Activated CD4-positive, alpha-beta memory T cell treated with anti-CD3 and anti-CD28 coated beads, Interleukin-2, amount 10 ng/mL, durations not matched to agents 7 days and 5 days (primary cell): ENCODE measurements at places on chromosomes 5 and 9. TPM values are rescaled to one million over a fixed set of nuclear protein-coding genes. Genes with fewer than 3 reads are reported as not detected.

DNA sequence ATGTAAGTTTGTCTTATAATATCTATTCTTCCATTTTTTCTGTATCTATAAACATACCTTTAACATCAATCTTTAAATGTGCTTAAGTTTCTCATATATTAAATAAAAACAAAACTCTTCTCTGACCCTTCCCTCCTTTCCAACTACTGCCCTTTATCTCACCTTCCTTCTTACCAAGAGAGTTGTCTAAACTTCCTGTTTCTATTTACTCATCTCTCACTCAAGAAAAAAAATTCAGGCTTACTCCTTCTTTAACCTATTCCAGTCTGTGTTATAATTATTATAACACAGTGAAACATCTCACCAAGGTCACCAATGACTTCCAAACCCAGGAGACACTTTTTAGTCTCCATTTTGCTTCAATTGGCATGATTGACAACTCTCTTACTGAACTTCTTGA, 140.9 kb downstream of the CCDC171 start:
- no peak overlapping the region for H3K27ac ChIP-seq
- H3K36me3 ChIP-seq, result no peaks in the 10 kb centered on the region
- H3K27me3 ChIP-seq, result no peaks in the 10 kb centered on the region
- no peak for DNase-seq

DNA sequence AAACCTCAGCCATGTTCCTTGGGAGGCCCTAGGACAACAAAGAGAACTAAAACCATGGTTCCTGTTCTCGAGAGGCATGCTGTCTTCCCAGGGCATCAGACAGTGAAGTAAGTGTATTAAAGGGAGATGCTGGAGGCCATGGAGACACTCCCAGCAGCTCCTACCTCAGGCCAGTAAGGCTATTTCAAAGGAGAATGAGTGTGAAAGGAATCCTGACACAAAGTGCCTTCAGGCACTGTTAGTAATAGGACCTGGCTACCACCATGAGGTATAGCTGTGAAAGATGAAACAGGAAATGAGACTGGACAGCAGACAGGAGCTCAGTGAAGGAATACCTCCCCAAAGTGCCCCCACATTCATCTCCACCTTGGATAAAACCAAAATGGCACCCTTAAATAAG, 71.0 kb downstream of the FANCC start:
- H3K4me3 ChIP-seq, result no peak overlapping the region
- no peak for DNase-seq
- no peaks in the 10 kb centered on the region for H3K4me1 ChIP-seq
- peaks cover 14% of the 10 kb centered on the region for H3K36me3 ChIP-seq

GRCh38 chr9:71716138-71716909, 52.0 kb downstream of the CEMIP2 start:
- peaks cover 3% of the 10 kb centered on the region for H3K4me1 ChIP-seq
- H3K27ac ChIP-seq, result no peak overlapping the region
- H3K4me3 ChIP-seq, result no peak overlapping the region
- DNase-seq, result no peak

GRCh38 chr5:116896001-116896400, 321.4 kb upstream of the SEMA6A start:
- no peak overlapping the region for H3K27ac ChIP-seq
- H3K27me3 ChIP-seq, result no peaks in the 10 kb centered on the region
- DNase-seq, result no peak
- no peaks in the 10 kb centered on the region for H3K4me1 ChIP-seq
- H3K36me3 ChIP-seq, result no peaks in the 10 kb centered on the region
- no peak overlapping the region for H3K4me3 ChIP-seq

GRCh38 chr9:68919661-68920060, 94.3 kb downstream of the PRKACG start:
- H3K4me1 ChIP-seq, result peaks cover 51% of the 10 kb centered on the region
- DNase-seq, result no peak
- peaks cover 2% of the 10 kb centered on the region for H3K36me3 ChIP-seq
- H3K27ac ChIP-seq, result peak overlapping the region; percentile 42

DNA sequence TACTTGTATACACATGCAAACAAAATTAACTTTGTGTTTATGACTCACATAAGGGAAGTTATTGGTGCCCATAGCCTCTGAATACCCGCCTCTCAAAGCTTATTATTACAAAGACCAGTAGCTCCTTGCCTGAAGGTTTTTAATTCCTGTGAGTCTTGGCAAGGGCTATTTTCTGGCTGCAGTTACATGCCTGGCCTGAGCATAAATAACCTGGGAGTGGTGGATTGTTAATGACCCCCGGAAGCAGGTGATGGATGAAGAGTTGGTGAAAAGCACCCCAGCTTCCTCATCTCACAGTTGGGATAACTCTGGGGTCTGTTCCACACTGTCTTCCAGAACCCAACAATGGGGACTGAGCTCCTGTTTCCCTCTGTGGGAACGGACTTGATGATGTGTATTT, 594.5 kb downstream of the PDE4D start:
- peaks cover 4% of the 10 kb centered on the region for H3K4me1 ChIP-seq
- no peaks in the 10 kb centered on the region for H3K27me3 ChIP-seq
- H3K36me3 ChIP-seq, result no peaks in the 10 kb centered on the region
- DNase-seq, result no peak

DNA sequence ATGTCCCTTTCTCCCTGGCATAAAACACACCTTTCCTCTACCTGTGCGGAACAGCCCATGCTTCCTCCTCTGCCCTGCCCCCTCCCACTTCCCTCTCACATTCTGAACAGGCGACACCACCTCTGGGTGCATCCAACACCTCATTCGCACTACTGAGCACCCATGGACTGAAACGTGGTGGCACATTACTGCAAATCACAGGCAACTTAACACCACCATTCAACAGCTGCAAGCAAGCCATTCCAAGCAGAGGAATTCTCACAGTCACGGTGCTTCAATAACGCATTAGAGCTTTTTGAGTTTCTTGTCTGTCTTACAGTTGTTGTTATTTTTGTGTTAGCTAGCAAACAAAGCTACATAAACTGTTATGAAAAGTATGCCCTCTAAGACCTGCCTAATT, 298.2 kb upstream of the TAS2R1 start:
- no peak overlapping the region for H3K4me3 ChIP-seq
- H3K4me1 ChIP-seq, result no peaks in the 10 kb centered on the region
- H3K36me3 ChIP-seq, result no peaks in the 10 kb centered on the region
- H3K27me3 ChIP-seq, result no peaks in the 10 kb centered on the region
- no peak for DNase-seq

- H3K4me1 ChIP-seq, result peaks cover 16% of the 10 kb centered on the region
- H3K27me3 ChIP-seq, result no peaks in the 10 kb centered on the region
- DNase-seq, result no peak
- H3K4me3 ChIP-seq, result no peak overlapping the region
These were observed 5.1 kb downstream of the POLR3G start for GRCh38 chr5:90479611-90480385.

GRCh38 chr5:74642543-74642863, 2.0 kb upstream of the ENC1 start:
- H3K27ac ChIP-seq, result no peak overlapping the region
- no peak overlapping the region for H3K4me3 ChIP-seq
- no peaks in the 10 kb centered on the region for H3K36me3 ChIP-seq
- H3K4me1 ChIP-seq, result peaks cover 31% of the 10 kb centered on the region
- H3K27me3 ChIP-seq, result peaks cover 45% of the 10 kb centered on the region

DNA sequence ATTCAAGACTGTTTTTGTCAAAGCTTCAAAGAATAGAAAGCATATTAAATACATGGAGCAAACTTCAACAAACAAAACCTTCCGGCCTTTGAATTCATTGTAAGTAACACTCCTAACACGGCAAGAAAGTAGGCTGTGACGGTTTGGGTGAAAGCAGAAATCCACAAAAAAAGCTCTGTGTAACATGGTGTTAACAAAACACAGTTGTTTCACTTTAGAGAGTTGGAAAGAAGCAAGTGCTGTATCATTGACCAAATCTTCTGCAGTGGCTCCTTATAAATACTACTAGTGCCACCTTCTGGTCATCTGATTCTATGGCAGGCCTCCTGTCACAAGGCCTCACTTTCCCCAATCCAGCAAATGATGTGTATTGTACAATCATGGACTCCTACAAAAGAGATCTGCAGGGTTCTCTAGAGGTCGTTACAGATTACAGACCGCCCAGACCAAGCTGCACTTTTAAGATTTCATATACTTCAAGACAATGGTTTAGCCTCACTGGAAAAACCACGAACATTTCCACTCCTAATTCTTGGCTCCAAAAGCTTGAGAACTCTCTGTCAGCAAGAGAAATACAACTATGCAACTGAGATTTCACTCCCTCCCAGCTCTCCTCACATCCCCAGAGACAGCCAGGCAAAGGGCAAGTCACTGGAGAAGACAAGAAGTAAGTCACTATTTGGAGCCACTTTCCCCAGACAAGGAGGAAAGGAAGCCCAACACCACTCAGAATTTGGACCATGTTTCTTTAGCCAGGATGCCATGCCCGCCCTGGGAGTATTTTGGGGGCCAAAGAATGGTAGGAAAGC, 196.2 kb downstream of the DTWD2 start:
- no peaks in the 10 kb centered on the region for H3K36me3 ChIP-seq
- H3K27ac ChIP-seq, result no peak overlapping the region
- H3K27me3 ChIP-seq, result no peaks in the 10 kb centered on the region
- peak; percentile 21 for DNase-seq

GRCh38 chr5:122656160-122656559, 118.7 kb upstream of the SNX2 start:
- H3K4me1 ChIP-seq, result no peaks in the 10 kb centered on the region
- H3K36me3 ChIP-seq, result no peaks in the 10 kb centered on the region
- no peak overlapping the region for H3K27ac ChIP-seq
- DNase-seq, result no peak
- H3K4me3 ChIP-seq, result no peak overlapping the region

DNA sequence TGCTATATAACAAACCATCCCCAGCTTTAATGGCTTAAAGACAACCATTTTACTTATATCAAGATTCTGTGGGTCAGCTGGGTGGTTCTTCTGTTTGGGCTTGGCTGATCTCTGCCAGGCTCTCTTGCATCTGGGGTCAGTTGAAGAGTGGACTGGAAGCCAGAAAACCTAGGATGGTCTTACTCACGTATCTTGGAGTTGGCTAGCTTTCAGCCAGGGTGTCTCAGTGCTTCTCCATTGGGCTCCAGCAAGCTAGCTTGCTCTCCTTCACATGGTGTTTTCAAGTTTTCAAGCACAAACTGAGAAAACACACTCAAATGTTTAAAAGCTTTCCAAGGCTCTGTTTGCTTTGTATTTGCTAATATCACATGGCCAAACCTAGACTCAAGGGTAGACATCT, 146.8 kb downstream of the PIK3R1 start:
- H3K27me3 ChIP-seq, result peaks cover 7% of the 10 kb centered on the region
- no peaks in the 10 kb centered on the region for H3K36me3 ChIP-seq
- no peak overlapping the region for H3K4me3 ChIP-seq
- DNase-seq, result no peak
- peaks cover 8% of the 10 kb centered on the region for H3K4me1 ChIP-seq

DNA sequence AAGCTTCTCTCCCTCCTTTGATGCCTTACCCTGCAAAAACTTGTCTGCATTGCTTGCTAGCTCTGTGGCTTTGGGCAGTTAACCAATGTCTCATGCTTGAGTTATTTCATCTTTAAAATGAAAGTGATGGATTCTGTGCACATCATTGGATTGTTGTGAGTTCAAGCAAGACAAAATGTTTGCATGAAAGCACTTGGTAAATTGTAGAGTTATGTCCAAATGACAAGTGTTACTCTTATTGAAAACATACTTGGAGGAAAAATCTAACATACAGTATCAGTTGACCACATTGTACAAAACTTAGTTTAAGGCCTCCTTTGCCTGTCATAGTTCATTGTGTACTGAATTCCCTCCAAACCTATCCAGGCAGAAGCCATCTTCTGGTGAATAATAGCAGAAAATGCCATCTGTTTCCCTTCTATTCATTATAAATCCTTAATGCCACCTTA, 30.0 kb downstream of the TGFBR1 start:
- DNase-seq, result no peak
- peaks cover 70% of the 10 kb centered on the region for H3K36me3 ChIP-seq
- H3K4me3 ChIP-seq, result no peak overlapping the region

DNA sequence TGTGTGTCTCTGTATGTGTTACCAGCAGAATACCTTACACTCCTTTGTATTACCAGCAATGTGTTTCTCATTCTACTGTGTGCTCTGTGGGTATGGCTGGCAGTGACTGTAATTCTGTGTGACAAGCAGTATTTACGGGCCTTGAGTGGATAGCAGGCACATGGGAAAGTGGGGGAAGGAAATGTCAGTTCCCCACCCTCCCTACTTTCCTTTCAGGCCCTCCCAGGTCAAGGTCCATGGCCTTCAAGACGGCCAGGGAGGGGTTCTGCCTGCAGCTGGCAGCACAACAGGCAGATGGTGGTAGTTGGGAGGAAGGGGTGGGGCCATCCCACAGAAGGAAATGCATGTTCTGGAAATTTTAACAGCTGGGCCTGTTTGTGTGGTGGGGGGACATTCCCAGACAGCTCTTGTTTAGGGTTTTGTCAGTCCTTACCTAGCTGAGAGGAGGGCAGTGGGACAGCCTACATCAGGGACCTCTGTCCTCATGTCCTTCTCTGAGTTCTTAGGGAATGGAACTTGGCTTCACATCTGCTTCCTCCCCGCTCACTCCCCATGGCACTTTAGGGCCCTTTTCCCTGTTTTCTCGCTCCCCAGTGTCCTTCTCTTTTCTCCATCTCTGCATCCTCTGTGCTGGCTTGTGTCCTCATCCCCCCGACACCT, 14.6 kb upstream of the TNIP1 start:
- peaks cover 78% of the 10 kb centered on the region for H3K4me1 ChIP-seq
- peaks cover 1% of the 10 kb centered on the region for H3K27me3 ChIP-seq
- peak overlapping the region; percentile 84 for H3K27ac ChIP-seq
- H3K4me3 ChIP-seq, result no peak overlapping the region

GRCh38 chr5:118533156-118533555, 455.2 kb downstream of the DTWD2 start:
- H3K27me3 ChIP-seq, result no peaks in the 10 kb centered on the region
- H3K4me3 ChIP-seq, result no peak overlapping the region
- H3K4me1 ChIP-seq, result no peaks in the 10 kb centered on the region
- no peak overlapping the region for H3K27ac ChIP-seq
- DNase-seq, result no peak

DNA sequence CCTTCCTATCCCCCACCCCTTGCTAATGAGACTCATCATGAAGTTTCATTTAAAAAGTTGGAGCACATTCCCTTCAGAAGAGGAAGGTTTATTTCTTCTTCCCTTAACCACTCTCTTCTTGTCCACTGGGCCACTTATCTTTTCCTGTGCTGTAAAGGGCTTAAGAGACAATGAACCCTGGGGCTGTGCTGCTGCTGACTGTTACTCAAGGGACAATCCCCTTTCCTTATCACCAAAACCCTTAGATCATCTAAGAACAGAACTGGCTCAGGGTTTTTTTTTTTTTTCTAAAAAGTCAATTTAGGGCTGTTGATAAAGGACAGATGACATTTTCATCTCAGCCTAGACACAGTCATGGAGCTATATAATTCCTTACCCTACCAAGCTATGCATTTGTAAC, 29.6 kb downstream of the CAPSL start:
- H3K36me3 ChIP-seq, result peaks cover 45% of the 10 kb centered on the region
- no peak for DNase-seq
- H3K4me3 ChIP-seq, result no peak overlapping the region
- peaks cover 36% of the 10 kb centered on the region for H3K4me1 ChIP-seq
- H3K27ac ChIP-seq, result peak overlapping the region; percentile 24
- H3K27me3 ChIP-seq, result no peaks in the 10 kb centered on the region

- no peaks in the 10 kb centered on the region for H3K27me3 ChIP-seq
- no peak overlapping the region for H3K4me3 ChIP-seq
- peaks cover 45% of the 10 kb centered on the region for H3K4me1 ChIP-seq
- peak overlapping the region; percentile 47 for H3K27ac ChIP-seq
- no peak for DNase-seq
These were observed 1.4 kb upstream of the NFX1 start for GRCh38 chr9:33288828-33289483.

TSLP gene
- total RNA-seq, result 0.15 TPM

NR5A1 gene
- not detected for total RNA-seq

ANXA2R gene
- 28.3 TPM for total RNA-seq

CDX1 gene
- not detected for total RNA-seq

PTCH1 gene
- total RNA-seq, result 19.2 TPM

RASEF gene
- total RNA-seq, result not detected
